ENCODE measurements at places on chromosomes 16 and 17.

- DNase-seq: no peak
Observed at GRCh38 chr17:82959242-82959930, 119.6 kb upstream of the ZNF750 start.

- DNase-seq: no peak
Observed at GRCh38 chr16:84013787-84014569, 28.6 kb downstream of the SLC38A8 start.

- no peak for DNase-seq
Observed at GRCh38 chr17:29049541-29050145, 6.7 kb downstream of the PIPOX start.

GRCh38 chr17:48671697-48672171, 45.6 kb upstream of the HOXB9 start:
- DNase-seq: no peak

GRCh38 chr16:4351880-4352279, 759 bp upstream of the PAM16 start:
- no peak for DNase-seq

- no peak for DNase-seq
Observed at GRCh38 chr17:7436556-7437368, 1.5 kb downstream of the TMEM102 start.

- no peak for DNase-seq
Observed at GRCh38 chr17:79997011-79997660, 38.5 kb downstream of the TBC1D16 start.

GRCh38 chr17:40121181-40122135, at the start of gene MSL1:
TSS of gene MSL1 (plus strand) at chr17:40121971. CDS start at chr17:40122613, 642 bp downstream.
- DNase-seq: peak; percentile 50

GRCh38 chr16:61813339-61813738, 222.9 kb downstream of the CDH8 start:
- no peak for DNase-seq

Data from cortex of kidney (tissue), 1 donor.